Hematopoietic multipotent progenitor cell treated with erythropoietin and hydrocortisone succinate and interleukin-3 and kit ligand, for 15 days (in vitro differentiated cells): ENCODE measurements at places on chromosomes 5 and 9.

DNA sequence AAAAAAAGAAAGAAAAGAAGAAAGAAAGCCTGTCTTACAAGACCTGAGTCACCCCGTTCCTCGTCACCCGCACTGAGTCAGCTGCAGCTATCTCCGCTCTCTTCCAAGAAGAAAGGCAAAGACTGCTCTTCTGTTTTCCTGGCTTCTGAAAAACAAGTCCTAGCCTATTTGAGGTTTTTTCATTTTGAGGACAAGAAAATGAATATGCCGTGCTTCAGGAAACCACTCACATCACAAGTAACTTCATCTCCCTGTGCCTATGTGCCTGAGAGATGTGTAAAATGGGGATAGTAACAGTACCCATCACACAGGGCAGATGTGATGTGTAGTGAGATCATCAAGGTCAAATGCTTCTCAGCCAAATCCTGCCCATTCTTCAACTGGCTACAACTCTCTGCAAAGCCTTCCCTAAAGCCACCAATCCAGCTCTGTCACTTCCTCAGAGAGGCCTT lies 78.4 kb downstream of the GLDC start:
- DNase-seq = no peak

GRCh38 chr9:6224393-6225154 lies 9.0 kb downstream of the IL33 start:
- no peak for DNase-seq

DNA sequence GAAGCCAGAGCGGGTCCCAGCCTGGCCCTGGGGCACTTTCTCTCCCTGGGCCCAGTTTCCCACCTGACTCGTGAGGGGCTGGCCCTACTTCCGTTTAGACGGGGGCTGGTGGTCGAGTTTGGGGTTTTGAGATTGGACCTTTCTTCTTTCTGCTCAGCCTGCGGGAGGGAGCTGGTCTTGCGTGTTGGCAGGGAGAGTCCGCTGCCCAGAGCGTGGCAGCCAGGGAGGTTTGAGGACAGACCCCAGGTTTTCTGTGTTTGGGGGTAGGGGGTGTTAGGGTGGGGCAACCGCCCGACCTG lies 6.0 kb upstream of the PITX1 start:
- no peak for DNase-seq

- DNase-seq = no peak
These were observed 1568.5 kb upstream of the WWC1 start for GRCh38 chr5:166722939-166723338.

DNA sequence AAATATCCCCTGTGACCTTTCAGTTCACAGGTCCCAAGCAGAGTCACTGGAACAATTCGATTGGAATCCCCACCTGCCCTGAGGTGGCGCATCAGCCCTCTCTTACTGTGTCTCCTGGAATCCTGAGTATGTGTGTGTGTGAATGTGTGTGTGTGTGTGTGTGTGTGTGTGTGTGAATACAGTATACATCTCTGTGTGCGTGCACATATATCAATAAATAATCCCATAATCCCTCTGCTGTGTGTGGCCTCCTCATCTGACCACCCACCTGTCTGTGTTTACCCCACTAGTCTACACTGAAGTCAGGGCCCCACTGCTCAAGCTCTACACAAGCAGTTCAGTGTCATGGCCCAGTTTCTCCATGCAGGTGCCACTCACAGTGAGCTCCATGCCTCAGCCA lies 187.4 kb downstream of the ERCC6L2 start:
- no peak for DNase-seq

DNA sequence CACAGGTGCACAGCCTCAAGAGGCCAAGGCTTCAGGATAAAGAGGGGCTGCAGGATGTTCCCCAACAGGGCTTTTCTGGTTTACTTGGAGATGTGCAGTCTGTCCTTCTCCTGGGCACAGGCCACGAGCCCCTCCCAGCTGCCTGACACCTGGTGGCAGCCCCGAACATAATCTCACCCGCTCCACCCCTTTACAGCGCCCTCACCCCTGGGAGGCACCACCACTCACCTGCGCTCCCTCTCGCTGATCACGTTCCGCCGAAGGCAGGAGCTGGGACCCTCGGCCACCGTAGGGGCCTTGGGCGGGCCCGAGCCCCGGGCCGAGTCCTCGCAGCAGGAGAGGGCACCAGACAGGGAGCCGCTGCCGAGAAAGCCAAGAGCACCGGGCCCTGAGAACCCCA lies 514 bp downstream of the SOHLH1 start:
- DNase-seq = no peak

GRCh38 chr9:107283623-107284616 lies 841 bp downstream of the RAD23B start:
- DNase-seq = peak; percentile 52

DNA sequence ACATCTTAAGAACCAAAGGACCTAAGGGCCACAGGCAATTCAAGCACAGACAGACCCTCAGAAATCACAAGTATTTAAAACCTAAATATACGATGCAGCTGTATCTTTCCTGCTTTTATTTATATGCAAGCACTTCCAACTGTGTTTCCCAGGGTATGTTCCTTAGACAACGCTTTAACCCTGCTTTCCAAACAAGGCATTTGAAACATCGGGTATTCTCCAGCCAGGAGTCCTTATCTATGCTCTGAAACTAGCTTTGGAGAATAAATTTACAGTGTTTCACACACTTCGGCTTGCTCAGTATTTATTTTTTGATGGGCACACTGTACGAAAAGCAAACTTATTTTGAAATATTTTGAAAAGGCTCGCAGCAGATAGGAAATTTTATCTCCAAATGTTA lies 13.5 kb downstream of the NR6A1 start:
- no peak for DNase-seq

- no peak for DNase-seq
These were observed 95.6 kb downstream of the RXRA start for GRCh38 chr9:134421888-134422287.

DNA sequence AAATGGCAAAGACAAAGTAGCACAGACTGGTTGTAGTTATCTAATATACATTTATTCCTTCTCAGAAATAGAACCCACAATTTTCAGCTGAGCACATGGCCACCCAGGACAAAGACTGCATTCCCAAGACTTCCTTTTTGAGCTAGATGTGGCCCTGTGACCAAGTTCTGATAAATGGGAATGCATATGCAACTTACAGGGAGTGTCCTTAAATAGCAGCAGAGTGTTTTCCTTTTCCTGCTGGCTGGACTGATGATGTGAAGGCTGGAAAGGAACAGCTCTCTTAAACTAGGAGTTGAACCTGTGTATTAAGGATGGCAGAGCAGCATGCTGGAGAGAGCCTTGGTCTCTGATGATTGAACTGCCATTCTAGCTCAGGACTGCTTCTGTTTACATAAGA lies 74.7 kb upstream of the TNPO1 start:
- DNase-seq = no peak

GRCh38 chr5:151568036-151568435 lies 23.1 kb downstream of the FAT2 start:
- DNase-seq = no peak

DNA sequence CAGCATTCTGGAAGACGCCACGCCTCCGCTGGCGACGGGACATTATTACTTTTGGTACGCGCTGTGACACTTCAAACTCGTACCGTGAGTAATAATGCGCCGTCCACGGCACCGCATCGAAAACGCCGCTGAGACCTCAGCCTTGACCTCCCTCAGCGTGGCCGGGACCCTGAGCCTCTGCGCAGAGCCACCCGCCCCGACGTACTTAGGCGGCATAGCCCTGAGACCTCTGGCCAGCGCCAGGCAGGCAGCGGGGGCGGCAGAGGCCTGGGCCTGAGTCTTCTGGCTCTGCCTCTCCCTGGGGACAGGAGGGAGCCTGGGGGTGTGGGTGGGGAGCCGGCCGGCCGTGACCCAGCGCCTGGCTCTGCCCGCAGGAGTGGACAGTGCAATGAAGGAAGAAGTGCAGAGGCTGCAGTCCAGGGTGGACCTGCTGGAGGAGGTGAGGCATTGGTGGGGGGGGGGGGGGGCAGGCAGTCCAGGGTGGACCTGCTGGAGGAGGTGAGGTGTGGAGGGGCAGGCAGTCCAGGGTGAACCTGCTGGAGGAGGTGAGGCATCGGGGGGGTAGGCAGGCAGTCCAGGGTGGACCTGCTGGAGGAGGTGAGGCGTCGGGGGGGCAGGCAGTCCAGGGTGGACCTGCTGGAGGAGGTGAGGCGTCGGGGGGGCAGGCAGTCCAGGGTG lies 8.0 kb downstream of the EGFL7 start:
- no peak for DNase-seq

DNA sequence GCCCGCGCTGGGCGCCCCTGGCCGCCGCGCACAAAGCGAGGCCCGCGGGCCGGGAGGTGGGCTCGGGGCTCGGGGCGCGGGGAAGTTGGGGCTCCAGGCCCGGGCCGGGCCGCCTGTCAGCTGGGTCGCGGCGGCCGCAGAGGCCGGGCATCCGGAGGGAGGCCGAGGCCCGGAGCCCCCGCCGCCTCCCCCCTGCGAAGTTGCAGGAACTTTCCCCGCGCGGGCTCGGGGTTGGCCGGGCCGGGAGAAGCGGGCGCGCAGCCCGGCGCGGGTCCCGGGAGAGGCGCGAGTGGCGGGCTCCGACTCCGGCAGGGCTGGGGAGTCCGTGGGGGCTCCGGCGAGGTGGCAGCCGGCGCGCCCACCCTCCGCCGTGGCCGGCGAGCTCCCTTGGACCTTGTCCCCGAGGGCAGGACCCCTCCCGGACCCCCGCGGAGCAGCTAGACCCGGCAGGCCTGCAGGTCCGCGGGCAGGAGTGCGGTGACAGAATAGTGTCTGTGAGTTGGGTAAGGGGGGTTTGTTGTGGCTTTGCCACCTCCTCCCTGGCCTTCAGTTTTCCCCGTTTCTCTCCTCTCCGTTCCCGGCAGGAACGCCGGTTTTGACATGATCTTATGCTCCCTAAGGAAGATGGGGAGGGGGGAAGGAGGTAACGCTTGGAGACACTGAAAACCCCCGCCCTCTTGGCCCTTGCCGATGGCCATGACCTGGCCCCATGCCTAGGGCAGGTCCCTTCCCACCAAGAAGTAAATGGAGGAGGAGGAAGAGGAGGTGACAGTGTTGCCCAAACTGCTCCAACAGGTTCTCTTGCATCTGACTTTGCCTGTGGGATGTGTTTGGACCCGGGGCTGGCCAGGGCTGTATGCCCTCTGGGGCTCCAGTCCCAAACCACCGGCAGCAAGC lies 942 bp downstream of the PHF2 start:
- DNase-seq = no peak

- DNase-seq = no peak
These were observed 301.2 kb downstream of the TUSC1 start for GRCh38 chr9:25377039-25377438.

GRCh38 chr5:110738503-110738811 lies 350 bp upstream of the SLC25A46 start:
- no peak for DNase-seq

DNA sequence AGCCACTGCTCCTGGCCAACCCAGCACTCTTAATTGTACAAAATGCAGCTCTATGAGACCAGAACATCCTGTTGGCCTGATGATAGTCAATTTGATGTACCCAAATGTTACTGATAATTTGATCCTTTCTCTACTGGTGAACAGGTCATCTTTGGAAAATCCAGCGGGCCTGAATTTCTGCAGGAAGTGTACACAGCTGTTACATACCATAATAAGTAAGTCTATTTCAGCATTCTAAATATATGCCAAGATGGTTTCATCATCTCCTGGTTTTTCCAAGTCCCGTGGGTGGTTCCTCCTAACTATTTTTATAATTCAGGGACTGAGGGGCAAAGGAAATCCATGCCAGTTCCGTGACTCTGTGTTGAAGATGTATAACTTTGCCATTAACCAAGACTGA lies 155.4 kb downstream of the DOCK8 start:
- DNase-seq = no peak
